Stimulated activated CD8-positive, alpha-beta memory T cell treated with anti-CD3 and anti-CD28 coated beads, Interleukin-4, amount 100 ng/mL, for 1 hour (primary cell): ENCODE measurements at places on chromosomes 7 and 10.

- no peak for DNase-seq
These were observed 70.8 kb upstream of the PARD3 start for GRCh38 chr10:34885898-34886297.

GRCh38 chr10:11861811-11862428 is 38.8 kb downstream of the PROSER2 start:
- no peak for DNase-seq

GRCh38 chr10:58480321-58480720 is 32.4 kb upstream of the BICC1 start:
- no peak for DNase-seq

- no peak for DNase-seq
These were observed 110.6 kb downstream of the KCNMA1 start for GRCh38 chr10:77526868-77527617.

- no peak for DNase-seq
These were observed 146.8 kb downstream of the SPAG6 start for GRCh38 chr10:22491931-22492615.

GRCh38 chr10:113121153-113121552 is 171.1 kb downstream of the TCF7L2 start:
- DNase-seq = no peak

- no peak for DNase-seq
These were observed 125.9 kb downstream of the EMX2 start for GRCh38 chr10:117668327-117669008.

GRCh38 chr10:110504111-110504735 is 6.5 kb downstream of the DUSP5 start:
- no peak for DNase-seq

- no peak for DNase-seq
These were observed 7.6 kb downstream of the ZNF511 start for GRCh38 chr10:133316266-133316665.

- no peak for DNase-seq
These were observed 320.4 kb downstream of the PLXNA4 start for GRCh38 chr7:132255898-132256297.

GRCh38 chr7:106765727-106766355 is 99.2 kb upstream of the PIK3CG start:
- DNase-seq = no peak

- no peak for DNase-seq
These were observed 68.5 kb upstream of the ANKRD1 start for GRCh38 chr10:90989378-90989777.

GRCh38 chr10:129514568-129515451 is 47.8 kb downstream of the MGMT start:
- no peak for DNase-seq

- no peak for DNase-seq
These were observed 154.8 kb upstream of the TMEM196 start for GRCh38 chr7:19928247-19928646.

DNA sequence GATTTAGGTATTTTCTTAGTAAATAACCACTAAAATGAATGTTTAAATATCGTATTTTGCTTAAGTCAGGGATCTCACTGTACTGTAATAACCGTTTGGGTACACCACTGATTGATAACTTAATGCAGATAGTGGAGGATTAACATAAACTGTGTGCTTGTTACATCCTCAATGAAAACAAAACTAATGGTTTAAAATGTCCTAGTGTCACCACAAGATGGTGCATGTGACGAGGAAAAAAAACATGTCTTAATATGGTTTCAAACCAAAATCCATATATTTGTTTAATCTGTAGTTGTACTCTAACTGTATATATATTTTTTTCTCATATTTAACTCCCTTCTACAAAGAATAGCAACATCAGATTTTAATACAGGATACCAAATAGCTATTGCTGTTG is 19.2 kb downstream of the ARMC10 start:
- no peak for DNase-seq

DNA sequence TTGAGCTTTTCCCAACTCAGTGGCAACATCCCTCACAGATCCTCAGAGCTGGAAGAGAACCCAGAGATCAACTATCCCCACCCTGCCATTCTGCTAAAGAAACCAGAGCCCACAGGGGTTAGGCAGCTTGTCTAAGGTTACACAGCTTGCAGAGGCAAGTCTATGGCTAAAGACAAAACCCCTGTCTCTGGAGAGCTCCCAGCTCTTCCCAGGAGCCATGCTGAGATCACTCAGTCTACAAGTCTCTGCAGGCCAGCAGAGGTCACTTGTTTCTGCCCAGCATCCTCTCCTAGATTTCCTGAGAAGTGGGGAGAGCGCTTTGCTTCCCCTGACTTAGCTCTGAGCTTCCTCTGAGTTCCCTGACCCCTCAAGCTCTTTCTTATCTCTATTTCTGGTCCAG is 28.5 kb upstream of the LOXL4 start:
- no peak for DNase-seq

DNA sequence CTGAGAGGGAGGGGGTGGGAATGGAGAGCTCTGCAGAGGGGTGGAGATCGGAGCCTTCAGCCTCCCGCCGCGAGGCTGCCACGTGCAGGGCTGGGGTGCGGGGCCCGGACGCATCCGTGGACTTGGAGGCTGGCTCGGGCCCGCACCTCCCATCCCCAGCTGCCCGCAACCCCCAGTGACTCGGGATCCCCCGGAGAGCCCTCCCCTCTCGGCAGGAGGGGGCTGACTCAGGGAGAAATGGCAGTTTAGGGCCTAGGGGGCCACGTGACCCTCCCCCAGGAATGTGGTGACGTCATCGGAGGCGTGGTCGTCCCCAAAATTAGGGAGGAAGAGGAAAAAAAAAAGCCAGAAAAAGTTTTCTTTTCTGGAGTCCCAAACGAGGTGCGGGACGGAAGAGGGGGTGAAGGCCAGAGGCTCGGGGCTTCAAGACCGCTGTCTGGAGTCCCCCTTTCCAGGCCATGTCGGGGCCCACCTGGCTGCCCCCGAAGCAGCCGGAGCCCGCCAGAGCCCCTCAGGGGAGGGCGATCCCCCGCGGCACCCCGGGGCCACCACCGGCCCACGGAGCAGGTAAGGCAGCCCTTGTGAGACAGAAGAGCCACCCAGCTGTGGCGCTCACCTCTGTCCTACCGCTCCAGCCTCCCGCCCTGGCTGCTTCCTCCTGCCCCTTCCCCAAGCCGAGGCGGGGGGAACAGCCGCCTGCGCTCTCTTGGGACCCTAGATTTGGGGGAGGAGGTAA is at the start of gene TRIP6:
TSS of gene TRIP6 (plus strand) at position 348 of the 736 bp plus-strand sequence. CDS start at position 459, 111 bp downstream.
- DNase-seq = no peak

DNA sequence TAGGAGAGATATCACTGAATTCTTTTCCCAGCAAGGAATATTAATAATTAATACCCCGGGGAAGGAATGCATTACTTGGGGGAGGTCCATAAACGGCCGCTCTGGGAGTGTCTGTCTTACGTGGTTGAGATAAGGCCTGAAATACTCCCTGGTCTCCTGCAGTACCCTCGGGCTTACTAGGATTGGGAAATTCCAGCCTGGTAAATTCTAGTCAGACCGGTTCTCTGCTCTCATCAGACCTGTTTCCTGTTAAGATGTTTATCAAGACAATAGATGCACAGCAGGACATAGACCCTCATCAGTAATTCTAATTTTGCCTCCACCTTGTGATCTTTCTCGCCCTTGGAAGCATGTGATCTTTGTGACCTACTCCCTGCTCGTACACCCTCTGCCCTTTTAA is 162.8 kb upstream of the KCND2 start:
- no peak for DNase-seq

- DNase-seq = no peak
These were observed 388.5 kb upstream of the NFE2L3 start for GRCh38 chr7:25763463-25763860.

DNA sequence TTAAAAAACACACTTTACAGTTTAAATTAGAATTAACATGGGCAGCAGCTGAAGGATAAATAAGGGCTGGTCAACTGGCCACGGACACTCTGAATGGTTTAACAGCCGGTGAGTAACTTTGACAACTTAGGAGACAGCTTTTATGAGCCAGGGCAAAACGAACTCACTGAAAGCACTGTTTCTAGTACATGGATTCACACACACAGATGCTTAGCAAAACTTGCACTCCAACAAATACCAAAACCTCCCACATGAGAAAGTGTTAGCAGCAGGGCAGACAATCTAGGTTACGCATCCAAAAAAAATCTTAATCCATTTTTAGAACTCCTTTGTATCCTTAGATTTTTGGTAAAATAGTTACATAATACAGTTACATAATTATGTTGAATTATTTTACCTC is 486.4 kb downstream of the PHTF2 start:
- no peak for DNase-seq

- no peak for DNase-seq
These were observed 112.7 kb downstream of the FGFR2 start for GRCh38 chr10:121485436-121486139.

GRCh38 chr7:39908141-39908540 is 41.9 kb upstream of the CDK13 start:
- no peak for DNase-seq

GRCh38 chr10:70885931-70886903 is 2.1 kb downstream of the PCBD1 start:
- no peak for DNase-seq

DNA sequence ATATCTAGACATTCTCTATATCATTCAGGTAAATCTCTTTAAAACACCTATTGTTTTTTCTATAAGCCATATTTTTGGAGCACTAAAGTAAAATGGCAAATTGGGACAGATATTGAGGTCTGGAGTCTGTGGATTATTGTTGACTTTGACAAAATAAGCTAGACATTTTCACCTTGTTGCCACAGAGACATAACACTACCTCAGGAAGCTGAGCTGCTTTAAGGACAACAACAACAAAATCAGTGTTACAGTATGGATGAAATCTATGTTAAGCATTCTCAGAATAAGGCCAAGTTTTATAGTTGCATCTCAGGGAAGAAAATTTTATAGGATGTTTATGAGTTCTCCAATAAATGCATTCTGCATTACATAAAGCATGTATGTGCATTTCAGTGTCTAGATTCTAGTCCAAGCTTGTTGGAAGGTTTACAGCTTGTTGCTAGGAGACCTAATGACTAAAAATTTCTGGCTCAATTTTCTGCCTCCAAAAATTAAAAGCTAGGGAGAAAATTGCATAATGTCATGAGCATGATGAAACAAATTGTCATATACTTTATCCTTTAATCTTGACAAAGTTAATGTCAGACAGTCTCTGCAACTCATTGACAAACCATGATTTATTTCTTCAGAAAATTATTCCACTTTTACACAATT is 18.3 kb downstream of the LIPM start:
- no peak for DNase-seq

DNA sequence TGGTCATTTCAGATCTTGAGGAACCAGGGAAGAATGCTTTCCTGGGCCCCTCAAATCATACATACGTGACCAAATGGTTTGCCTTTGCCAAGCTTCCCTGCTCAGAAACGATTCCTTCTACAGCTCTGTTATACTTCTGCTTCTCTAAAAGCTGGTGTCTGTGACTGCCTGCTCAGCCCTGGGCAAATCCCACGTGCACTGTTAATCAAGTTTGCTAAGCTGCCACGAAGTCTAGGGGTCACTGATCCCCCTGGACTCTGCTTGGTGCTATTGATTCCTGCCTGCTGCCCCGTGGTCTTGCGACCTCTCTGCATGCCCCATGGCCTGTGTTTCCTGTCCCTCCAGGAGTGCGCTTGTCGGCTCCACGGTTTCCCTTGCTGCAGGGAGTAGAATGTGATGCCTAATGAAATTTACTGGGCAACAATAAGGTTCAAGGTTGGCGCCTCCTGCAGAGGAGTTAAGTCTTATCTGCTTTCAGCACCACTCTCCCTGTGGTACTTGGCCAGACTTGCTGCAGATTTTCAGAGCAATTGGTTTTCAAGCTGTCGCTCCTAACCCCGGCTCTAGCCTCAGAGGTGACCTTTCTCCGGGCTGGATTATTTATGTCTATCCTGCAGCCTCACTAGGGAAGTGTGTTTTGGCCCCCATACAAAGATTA is 201.6 kb upstream of the FZD8 start:
- DNase-seq = no peak

GRCh38 chr7:80785276-80785675 is 133.6 kb downstream of the SEMA3C start:
- DNase-seq = no peak

GRCh38 chr7:51222916-51223315 is 93.7 kb downstream of the COBL start:
- DNase-seq = no peak

DNA sequence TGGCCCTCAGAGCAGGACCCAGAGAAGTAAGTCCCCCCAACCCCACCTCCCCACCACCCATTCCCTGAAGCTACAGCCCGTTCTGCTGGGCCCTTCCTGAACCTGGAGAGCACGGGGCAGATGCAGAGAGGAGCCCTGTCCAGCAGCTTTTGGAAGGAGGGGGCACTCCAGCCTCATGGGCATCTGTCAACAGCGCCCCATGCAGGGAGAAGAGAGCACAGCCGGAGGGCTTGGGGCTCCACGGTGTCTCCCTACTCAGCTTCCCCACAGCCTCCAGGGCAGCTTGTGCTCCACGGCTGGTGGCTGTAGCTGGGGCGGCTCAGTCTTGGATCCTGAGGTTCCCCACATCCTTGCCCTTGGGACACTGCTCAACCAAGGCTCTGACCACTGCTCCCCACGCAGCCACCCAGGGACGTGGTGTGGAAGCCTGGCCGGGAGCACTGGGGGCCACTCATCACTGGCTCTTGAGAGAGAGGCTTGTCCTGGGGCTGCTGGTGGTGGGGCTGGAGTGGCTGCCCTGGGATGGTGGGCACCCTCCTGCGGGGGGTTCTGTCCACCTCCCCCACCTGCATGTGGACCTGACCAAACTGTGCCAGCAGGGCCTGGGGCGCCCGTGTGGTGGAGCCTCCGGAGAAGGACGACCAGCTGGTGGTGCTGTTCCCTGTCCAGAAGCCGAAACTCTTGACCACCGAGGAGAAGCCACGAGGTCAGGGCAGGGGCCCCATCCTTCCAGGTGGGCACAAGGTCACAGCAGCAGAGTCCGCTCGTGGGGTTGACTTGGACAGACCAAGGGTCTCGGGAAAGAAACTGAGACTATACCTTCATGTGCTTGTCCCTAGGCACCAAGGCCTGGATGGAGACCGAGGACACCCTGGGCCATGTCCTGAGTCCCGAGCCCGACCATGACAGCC is 4.5 kb downstream of the PRAP1 start:
- no peak for DNase-seq

DNA sequence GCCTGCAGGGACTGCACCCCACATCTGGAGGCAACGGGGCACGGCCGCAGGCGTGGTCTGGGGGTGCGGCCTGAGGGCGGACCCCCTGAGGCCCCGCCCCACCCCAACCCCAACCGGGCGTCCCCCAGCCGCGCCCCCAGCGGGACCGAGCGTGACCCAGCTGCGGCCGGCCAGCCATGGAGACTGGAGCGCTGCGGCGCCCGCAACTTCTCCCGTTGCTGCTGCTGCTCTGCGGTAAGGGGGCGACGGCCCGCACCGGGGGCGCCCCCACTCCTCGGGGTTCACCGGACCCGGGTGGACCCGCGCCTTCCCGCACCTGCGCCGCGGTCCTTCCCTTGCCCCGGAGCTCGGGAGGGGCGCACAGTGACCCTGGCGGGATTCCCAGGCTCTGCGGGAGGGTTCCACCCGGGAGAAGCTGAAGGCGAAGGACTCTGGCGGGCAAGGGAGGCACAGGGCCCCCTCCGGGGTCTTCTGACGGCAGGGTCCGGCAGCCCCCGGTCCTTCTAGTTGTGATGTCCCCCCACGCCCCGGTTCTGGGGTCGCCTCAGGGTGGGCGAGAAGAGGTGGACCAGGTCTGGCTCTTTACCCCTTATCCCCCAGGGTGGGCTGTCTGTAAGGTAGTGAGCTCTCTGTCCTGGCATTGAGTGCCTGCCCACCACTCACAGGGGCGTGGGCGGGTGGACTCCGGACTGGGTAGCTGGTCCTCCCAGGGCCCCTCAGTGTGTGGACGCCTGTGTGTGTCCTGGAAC is at the start of gene RAMP3:
TSS of gene RAMP3 (plus strand) at position 139 of the 749 bp plus-strand sequence. CDS start at position 177, 38 bp downstream.
- DNase-seq = no peak
